ENCODE measurements at places on chromosomes 2 and 18.

DNA sequence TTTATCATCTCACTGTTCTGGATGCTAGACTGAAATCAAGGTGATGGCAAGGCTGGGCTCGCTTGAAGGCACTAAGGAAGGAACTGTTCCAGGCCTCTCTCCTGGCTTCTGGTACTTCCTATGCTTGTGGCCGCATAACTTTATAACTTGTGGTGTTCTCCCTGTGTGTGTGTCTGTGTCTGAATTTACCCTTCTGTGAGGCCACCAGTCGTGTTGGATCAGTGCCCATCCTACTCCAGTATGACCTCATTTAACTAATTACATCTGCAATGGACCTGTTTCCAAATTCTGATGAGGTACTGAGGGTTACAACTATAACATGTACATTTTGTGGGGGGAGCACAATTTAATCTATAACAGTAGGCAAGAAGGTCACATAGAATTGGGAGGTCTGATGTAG lies 41.6 kb downstream of the LYPD6B start:
- no peak for DNase-seq

DNA sequence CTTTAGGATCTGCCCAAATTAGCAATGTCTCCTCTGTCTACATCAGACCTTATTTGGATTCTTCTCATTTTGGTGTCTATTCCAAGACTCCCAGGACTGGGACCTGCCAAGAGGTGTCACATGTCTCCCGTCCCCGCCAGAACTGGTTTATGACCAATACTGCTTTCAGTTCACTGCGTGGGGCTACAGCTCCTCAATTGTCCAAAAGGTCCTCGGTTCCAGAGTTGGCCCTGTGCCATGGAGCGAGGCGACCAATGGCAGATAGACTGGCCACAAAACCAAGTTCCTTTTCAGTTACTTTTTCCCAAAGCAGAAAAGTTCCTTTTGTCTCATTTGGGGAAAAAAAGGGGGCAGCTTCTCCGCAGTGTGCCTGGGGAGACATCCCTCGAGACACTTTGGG lies 144.1 kb upstream of the ZNF236 start:
- DNase-seq: no peak

- DNase-seq: no peak
These were observed 33.9 kb downstream of the PTCD3 start for GRCh38 chr2:86139981-86140380.

DNA sequence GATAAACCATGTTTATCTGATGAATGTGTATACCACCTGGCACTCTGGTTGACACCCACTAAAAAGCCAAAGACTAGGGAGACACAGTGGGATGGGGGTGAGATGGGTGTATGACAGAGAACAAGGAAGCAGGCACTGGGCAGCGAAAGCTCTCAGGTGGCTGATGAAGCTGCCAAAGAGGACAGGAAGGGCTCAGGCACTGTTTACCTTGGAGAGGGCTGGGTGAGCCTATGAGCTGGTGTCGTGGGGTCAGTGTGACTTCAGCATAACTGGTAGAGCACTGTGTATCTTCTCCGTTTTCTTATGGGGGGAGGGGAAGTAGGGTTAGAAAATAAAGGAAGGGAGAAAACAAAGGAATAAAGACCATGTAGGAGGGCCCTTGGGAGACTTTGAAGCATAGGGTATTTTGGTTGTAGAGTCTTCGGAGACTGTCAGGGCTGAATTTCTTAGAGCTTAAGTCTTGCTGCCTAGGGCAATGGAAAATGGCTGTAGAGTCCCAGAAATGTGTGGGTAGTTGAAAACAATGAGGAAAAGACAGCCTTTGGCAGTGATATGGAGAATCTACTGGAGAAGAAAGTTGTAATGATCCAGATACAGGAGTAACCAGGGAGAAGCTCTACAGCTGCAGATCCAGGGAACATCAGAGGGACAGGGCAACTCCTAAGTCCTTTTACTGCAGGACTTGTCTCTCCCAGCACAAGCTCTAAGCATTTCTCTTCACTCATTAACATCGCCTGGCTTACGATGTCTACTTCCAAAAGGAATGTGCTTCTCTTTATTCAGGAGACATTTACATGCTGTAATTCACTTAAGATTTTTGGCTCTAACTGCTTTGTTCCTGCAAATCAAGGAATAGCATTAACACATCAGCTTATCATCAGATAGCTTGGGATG lies 120.0 kb downstream of the AQP4 start:
- no peak for DNase-seq

GRCh38 chr18:63433334-63433866 lies 11.1 kb upstream of the VPS4B start:
- DNase-seq: no peak

- no peak for DNase-seq
These were observed 76.0 kb downstream of the ARHGAP15 start for GRCh38 chr2:143205106-143205764.

All from CD8-positive, alpha-beta memory T cell (primary cell).